ENCODE measurements at places on chromosomes 13 and 19. TPM values are rescaled to one million over a fixed set of nuclear protein-coding genes. Genes with fewer than 3 reads are reported as not detected.

The NOVA2 gene
- 0.02 TPM for total RNA-seq

The B9D2 gene
- total RNA-seq: 11.5 TPM

The ABHD8 gene
- 9.2 TPM for total RNA-seq

The ATP4B gene
- total RNA-seq: not detected

The LAIR1 gene
- 82.9 TPM for total RNA-seq

The KLF12 gene
- 33.5 TPM for total RNA-seq

The FARP1 gene
- total RNA-seq: 1.1 TPM

The ZNF160 gene
- total RNA-seq: 27.8 TPM

The TMEM150B gene
- 0.39 TPM for total RNA-seq

The PALM3 gene
- total RNA-seq: not detected

The HCN2 gene
- 1.9 TPM for total RNA-seq

The ZNF846 gene
- total RNA-seq: 6.5 TPM

The TUBA3C gene
- not detected for total RNA-seq

The TINCR gene
- 0.39 TPM for total RNA-seq

The RASIP1 gene
- total RNA-seq: 0.27 TPM

The ZSCAN1 gene
- not detected for total RNA-seq

The EEF1AKMT1 gene
- total RNA-seq: 9.9 TPM

The EFNA2 gene
- not detected for total RNA-seq

The OLFM2 gene
- 9.0 TPM for total RNA-seq

The METTL21C gene
- not detected for total RNA-seq

The NAPSA gene
- total RNA-seq: 2.2 TPM

The BCAM gene
- total RNA-seq: not detected

The CASP14 gene
- total RNA-seq: not detected

The ZNF865 gene
- 12.3 TPM for total RNA-seq

The SGCG gene
- not detected for total RNA-seq

The PRPF31 gene
- total RNA-seq: 75.9 TPM

The C1QTNF9B gene
- 0.18 TPM for total RNA-seq
